ENCODE measurements at places on chromosomes 12 and 14. TPM values are rescaled to one million over a fixed set of nuclear protein-coding genes. Genes with fewer than 3 reads are reported as not detected.

- DNase-seq: no peak
Observed at GRCh38 chr12:113471619-113472171, at the start of gene LHX5. Gene LHX5, minus strand, starts transcription at chr12:113471871. Its CDS starts 373 bp downstream, at chr12:113471498.

The GLS2 gene
- not detected for total RNA-seq

- DNase-seq: no peak
Observed at GRCh38 chr12:130254461-130255276, 83.0 kb upstream of the PIWIL1 start.

DNA sequence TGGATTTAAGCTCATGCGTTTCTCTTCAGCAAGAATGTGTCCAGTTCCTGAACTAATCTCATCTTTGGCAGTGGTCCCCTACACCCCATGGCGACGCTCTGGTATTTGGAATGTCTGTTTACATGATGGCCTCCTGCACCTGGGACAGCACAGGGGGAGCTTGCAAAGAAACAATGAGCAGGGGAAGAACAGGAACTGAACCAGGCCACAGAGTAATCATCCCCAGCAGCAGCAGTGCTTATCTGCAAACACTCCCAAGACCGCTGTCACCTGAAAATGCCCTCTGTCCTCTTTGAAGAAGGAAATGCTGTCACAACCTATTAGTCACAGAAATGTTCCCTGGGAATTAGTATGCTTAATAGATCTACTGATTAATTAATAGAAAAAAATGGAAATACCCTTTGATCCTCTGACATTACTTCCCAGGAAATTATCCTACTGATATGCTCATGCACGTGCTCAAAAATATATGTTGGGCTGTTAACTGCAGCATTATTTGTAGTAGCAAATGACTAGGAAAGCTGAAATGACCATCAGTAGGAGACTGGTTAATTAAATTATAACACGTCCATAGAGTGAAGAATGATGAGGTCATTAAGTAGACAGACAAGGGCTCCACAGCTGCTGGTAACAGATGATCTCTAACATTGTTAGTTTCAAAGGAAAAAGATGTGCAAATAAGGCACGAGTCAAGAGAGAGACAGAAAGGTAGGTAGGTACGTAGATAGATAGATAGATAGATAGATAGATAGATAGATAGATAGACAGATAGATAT is 279.3 kb upstream of the FLRT2 start:
- no peak for DNase-seq

All from NCI-H460 (cell line).